ENCODE measurements at places on chromosomes 2 and 18.

DNA sequence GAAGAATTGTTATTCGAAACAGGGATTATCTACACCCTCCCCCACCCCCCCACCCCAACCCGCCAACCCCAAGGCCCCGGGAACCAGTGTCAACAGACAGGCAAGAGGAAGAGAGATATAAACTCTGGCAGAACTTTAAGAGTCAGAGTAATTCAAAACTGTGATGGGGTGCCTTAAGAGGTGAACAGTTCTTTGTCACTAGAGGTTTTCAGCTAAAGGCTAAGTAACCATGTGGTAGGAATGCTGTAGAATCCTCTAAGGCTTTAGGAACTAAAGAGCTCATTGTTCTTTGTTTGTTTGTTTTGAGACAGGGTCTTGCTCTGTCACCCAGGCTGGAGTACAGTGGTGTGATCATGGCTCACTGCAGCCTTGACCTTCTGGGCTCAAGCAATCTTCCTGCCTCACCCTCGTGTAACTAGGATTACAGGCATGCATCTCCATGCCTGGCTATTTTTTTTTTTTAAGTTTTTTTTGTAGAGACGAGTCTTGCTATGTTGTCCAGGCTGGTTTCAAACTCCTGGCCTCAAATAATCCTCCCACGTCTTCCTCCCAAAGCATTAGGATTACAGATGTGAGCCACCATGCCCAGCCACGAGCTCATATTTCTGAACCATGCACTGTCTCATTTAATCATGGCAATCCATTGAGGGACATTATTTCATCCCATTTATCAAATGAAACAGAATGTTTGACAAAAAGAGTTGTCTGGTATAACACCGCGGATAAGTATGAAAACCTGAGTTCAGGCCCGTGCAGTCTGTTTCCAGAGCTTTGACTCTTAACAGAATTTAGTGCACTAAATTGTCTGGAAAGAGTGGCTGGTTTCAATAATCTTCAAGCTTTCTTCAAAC, 20.8 kb upstream of the TMEM17 start:
- DNase-seq = no peak

- DNase-seq = no peak
These were observed 139.8 kb downstream of the MAP4K4 start for GRCh38 chr2:101837354-101837753.

GRCh38 chr2:224156436-224156835, 117.3 kb upstream of the SERPINE2 start:
- DNase-seq = no peak

DNA sequence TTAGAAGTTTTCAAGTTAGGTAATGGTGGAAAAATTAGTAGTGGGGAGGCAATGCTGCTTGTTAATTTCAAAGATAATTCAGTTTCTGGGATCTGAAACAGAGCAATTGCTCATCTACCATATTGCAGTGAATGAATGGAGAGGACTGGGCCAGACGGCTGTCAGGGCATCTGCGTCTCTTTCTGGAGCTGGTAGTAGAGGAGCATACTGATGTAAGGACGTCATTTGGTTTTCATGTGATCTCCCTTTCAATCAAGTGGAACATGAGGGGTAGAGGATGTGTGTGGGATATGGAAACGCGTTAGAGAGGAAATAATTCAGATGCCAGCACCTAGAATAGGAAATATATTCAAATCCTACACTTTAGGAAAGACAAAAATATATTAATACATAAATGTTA, 490.3 kb downstream of the ADCYAP1 start:
- no peak for DNase-seq

GRCh38 chr2:224086226-224086914, 47.3 kb upstream of the SERPINE2 start:
- no peak for DNase-seq
